Uterus (tissue), 4 donors: ENCODE measurements at places on chromosomes 4 and X. TPM values are rescaled to one million over a fixed set of nuclear protein-coding genes. Genes with fewer than 3 reads are reported as not detected.

- H3K27me3 ChIP-seq: no peaks in the 10 kb centered on the region
- no peaks in the 10 kb centered on the region for H3K4me1 ChIP-seq
- no peak overlapping the region for H3K4me3 ChIP-seq
- H3K36me3 ChIP-seq: no peaks in the 10 kb centered on the region
- H3K27ac ChIP-seq: no peak overlapping the region
These were observed 65.6 kb downstream of the BANK1 start for GRCh38 chr4:101856149-101856548.

POF1B gene
- total RNA-seq: 0.26 TPM

- H3K4me3 ChIP-seq: no peak within 1 kb of the TSS
- H3K27ac ChIP-seq: no peak within 1 kb of the TSS
- DNase-seq: no peak
- no peaks in the 10 kb centered on the region for H3K36me3 ChIP-seq
These were observed at the start of gene CYLC1 for GRCh38 chrX:83860846-83861245. Gene CYLC1 (plus strand): TSS chrX:83861146. CDS start chrX:83861183, 37 bp downstream.

- H3K4me1 ChIP-seq: no peaks in the 10 kb centered on the region
- H3K27me3 ChIP-seq: no peaks in the 10 kb centered on the region
- H3K36me3 ChIP-seq: no peaks in the 10 kb centered on the region
- DNase-seq: no peak
These were observed 101.5 kb upstream of the SMAD1 start for GRCh38 chr4:145380123-145380522.

PPP1R2C gene
- total RNA-seq: not detected

- H3K27me3 ChIP-seq: no peaks in the 10 kb centered on the region
- H3K4me1 ChIP-seq: no peaks in the 10 kb centered on the region
- H3K4me3 ChIP-seq: no peak overlapping the region
- H3K36me3 ChIP-seq: no peaks in the 10 kb centered on the region
- no peak for DNase-seq
These were observed 57.3 kb upstream of the FSTL5 start for GRCh38 chr4:162221148-162221547.

DNA sequence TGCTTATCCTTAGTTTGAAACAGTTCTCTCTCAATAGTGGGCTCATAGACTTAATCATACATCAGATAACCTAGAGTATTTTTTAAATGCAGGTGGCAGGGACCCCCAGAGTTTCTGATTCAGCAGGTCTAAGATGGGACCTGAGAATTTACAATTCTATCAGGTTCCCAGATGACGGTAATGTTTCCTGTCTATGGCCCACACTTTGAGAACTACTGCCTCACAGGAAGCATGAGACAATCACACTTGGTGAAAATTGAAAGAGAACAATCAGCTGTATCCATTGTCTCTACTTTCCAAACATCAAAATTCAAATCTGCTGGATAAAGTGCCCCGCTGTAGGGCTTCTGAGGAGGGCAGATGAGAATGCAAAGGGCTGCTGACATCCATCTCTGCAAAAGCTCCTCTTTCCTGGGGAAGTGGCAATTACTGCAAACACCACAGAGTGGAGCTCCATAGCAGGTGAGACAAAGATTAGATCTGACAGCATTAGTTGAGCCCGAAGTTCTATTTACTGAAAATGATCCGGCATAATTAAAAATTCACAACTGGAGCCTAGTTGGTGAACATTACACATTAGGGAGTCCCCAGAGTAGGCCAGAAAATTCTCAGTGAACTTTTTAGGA lies 187.8 kb upstream of the MBNL3 start:
- DNase-seq: no peak
- no peaks in the 10 kb centered on the region for H3K27me3 ChIP-seq
- H3K4me3 ChIP-seq: no peak overlapping the region

- H3K36me3 ChIP-seq: no peaks in the 10 kb centered on the region
- H3K27me3 ChIP-seq: no peaks in the 10 kb centered on the region
- H3K4me1 ChIP-seq: no peaks in the 10 kb centered on the region
- H3K27ac ChIP-seq: no peak overlapping the region
- DNase-seq: no peak
These were observed 56.0 kb downstream of the GSX2 start for GRCh38 chr4:54155936-54156335.

CHIC1 gene
- total RNA-seq: 20.6 TPM

DNA sequence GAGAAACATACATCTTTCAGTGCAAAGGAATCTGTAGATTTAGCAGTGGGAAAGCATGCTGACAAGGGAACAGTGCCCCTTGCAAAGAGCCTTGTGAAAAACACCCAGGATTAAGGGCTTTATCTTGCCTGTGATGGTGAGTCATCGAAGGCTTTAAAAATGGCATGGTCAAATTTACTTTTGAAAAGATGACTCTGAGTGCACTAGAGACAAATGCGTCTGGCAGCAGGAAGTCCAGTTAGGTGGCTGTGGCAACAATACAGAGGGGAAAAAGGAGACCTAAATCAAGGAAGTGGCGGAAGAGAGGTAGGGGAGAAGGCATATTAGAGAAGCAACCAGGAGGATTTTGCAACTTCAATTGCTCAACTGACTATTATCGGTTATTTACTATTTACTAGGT lies 472.6 kb upstream of the CPEB2 start:
- no peaks in the 10 kb centered on the region for H3K4me1 ChIP-seq
- no peaks in the 10 kb centered on the region for H3K27me3 ChIP-seq
- no peaks in the 10 kb centered on the region for H3K36me3 ChIP-seq
- H3K27ac ChIP-seq: no peak overlapping the region
- no peak for DNase-seq

- no peaks in the 10 kb centered on the region for H3K36me3 ChIP-seq
- H3K27me3 ChIP-seq: no peaks in the 10 kb centered on the region
- H3K4me1 ChIP-seq: no peaks in the 10 kb centered on the region
- H3K4me3 ChIP-seq: no peak overlapping the region
- DNase-seq: no peak
These were observed 21.3 kb downstream of the SPCS3 start for GRCh38 chr4:176340871-176341685.

DNA sequence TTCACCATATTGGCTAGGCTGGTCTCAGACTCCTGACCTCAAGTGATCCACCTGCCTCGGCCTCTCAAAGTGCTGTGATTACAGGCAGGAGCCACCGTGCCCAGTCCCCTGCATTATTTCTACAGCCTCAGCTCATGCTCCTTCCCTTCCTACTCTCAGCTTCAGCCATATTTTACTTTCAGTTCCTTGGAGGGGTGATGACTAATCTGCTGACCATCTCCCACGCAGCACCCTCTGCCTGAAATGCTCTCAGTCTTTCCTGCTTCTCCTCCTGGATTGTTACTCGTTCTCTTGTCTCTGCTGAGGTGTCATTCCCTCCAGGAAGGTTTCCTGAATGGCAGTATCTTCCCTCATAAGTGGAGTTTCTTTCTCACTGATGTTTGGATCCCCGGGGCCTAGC lies 63.3 kb downstream of the MOSPD2 start:
- DNase-seq: peak; percentile 61
- no peaks in the 10 kb centered on the region for H3K36me3 ChIP-seq
- no peaks in the 10 kb centered on the region for H3K27me3 ChIP-seq
- H3K4me3 ChIP-seq: no peak overlapping the region
- no peaks in the 10 kb centered on the region for H3K4me1 ChIP-seq
- H3K27ac ChIP-seq: peak overlapping the region; percentile 53

DNA sequence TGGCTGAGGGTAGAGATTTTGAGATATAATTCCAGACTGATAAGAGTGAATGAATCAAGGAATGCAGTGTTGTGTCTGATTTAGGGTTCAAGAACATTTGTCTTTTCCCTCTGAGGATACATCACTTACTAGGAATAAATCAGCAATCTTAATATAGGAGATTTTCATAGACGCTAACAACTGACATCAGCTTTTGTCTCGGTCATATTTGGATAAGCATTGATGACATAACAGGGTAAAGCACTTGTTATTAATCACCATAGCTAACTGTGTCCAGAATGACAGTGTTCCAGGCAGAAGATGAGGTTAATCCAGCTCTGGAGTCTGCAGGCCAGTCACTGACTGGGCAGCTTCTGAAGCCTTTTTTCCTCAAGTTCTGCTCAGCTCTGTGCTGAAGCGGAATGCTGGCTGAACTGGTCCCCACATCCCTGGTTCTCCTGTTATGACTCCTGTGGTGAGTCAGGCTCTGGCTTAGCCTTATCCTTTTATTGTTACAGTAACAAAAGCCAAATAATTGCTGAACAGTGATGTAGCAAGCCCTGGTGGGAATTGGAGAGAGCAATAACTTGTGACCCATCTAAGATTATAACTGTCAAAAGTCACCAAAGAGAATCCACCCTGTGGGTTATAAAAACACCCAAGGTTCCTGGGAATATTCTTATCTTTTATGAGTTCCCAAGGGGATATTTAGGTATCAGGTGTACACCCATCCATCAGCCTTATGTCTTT lies 41.8 kb downstream of the FNIP2 start:
- no peaks in the 10 kb centered on the region for H3K27me3 ChIP-seq
- no peaks in the 10 kb centered on the region for H3K36me3 ChIP-seq
- H3K4me1 ChIP-seq: peaks cover 13% of the 10 kb centered on the region
- H3K27ac ChIP-seq: peak overlapping the region; percentile 62
- DNase-seq: peak; percentile 76

DNA sequence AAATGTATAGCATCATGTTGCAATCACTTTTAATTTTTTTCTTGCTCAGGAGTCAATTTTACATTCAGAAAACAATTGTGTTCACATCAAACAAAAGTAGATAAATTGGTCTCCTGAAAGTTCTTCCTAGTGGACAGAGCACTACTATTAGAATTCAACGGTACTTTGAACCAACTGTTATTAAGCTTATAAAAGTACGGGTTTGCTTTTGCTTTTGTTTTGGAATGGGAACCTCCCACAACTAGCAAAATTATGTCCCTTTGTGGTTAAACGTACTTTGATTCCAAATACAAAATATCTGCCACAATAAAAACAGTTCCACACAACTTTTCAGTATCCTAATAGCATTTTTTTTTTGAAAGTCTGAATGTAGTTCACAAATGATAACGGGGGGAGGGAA lies 8.6 kb upstream of the MAPK10 start:
- H3K36me3 ChIP-seq: no peaks in the 10 kb centered on the region
- H3K27ac ChIP-seq: no peak overlapping the region
- H3K4me3 ChIP-seq: no peak overlapping the region
- no peaks in the 10 kb centered on the region for H3K4me1 ChIP-seq
- H3K27me3 ChIP-seq: no peaks in the 10 kb centered on the region
- DNase-seq: no peak

GRCh38 chrX:145735036-145735435 lies 82.6 kb upstream of the SLITRK2 start:
- H3K4me3 ChIP-seq: no peak overlapping the region
- no peaks in the 10 kb centered on the region for H3K4me1 ChIP-seq
- DNase-seq: no peak
- H3K27me3 ChIP-seq: no peaks in the 10 kb centered on the region
- H3K36me3 ChIP-seq: no peaks in the 10 kb centered on the region

DNA sequence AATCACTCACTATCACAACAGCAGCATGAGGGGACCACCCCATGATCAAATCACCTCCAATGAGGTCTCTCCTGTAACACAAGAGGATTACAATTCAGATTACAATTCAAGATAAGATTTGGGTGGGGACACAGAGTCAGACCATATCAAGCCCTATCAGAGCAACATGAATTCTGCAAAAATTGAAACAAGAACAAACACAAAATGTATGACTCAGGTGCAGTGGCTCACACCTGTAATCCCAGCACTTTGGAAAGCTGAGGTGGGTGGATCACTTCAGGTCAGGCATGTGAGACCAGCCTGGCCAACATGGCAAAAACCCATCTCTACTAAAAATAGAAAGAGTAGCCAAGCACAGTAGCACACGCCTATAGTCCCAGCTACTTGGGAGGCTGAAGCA lies 13.4 kb upstream of the HPSE start:
- no peaks in the 10 kb centered on the region for H3K36me3 ChIP-seq
- no peak overlapping the region for H3K27ac ChIP-seq
- no peak for DNase-seq
- H3K4me3 ChIP-seq: no peak overlapping the region

DNA sequence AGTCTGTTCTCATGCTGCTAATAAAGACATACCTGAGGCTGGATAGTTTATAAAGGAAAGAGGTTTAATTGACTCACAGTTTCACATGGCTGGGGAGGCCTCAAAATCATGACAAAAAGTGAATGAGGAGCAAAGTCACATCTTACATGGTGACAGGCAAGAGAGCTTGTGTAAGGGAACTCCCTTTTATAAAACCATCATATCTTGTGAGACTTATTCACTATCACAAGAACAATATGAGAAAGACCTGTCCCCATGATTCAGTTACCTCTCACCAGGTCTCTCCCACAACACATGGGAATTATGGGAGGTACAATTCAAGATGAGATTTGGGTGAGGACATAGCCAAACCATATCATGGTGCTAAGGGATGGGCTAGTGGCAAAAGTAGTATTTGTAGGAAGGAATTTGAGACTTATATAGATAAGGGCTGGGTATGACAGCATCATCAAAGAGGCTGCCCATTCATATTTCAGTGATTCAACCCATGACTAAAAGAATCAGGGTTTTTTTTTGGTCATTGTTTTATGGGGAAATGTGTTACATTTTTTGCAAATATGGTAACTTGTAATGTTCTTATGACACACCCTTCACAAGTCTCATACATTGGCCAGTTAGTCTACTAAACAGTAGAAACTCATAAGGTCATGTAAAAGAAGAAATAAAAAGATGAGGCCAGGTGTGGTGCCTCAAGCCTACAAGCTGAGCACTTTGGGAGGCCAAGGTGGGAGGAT lies 34.7 kb downstream of the NUP62CL start:
- H3K36me3 ChIP-seq: no peaks in the 10 kb centered on the region
- H3K4me1 ChIP-seq: no peaks in the 10 kb centered on the region
- H3K27me3 ChIP-seq: no peaks in the 10 kb centered on the region
- H3K27ac ChIP-seq: no peak overlapping the region

- no peaks in the 10 kb centered on the region for H3K27me3 ChIP-seq
- H3K36me3 ChIP-seq: no peaks in the 10 kb centered on the region
- no peak for DNase-seq
- no peak overlapping the region for H3K4me3 ChIP-seq
- H3K27ac ChIP-seq: no peak overlapping the region
These were observed 902.5 kb downstream of the FAM133A start for GRCh38 chrX:94576367-94577004.

RS1 gene
- not detected for total RNA-seq

DNA sequence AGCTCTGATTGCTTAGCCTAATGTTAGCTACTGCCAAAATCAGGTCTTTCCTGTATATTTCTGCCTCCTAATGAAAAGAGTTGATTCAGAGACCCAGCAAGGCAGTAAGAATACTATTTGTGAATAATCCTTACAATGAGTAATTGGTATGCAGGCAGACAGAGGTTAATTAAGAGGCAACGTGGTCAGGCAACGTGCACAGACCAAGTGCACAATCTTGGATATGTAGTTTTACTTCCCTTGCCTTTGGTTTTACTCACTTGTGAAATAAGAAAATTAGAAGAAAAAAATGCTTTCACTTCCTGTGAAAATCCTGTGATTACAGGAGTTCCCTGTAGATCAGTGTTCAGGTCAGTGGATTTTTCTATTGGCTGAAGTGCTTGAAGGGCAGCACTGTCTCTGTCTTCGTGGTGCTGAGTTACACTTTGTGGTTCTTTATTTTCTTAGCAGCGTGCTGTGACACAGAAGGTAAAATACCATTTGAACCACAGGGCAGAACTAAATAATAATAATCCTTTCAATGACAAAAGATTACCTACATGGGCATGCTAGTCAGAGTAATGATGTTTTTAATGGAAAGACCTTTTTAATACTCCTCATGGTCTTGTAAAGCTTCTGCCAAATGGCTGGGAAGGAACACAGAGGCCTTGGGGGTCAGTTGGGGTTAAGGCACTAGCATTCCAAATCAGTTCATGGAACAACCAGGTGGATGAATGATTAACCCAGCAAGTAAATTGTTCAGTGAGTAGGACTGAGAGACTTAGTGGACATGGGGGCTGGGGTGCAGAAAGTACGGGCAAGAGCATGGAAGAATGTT lies 430.9 kb downstream of the MAPK10 start:
- H3K27me3 ChIP-seq: no peaks in the 10 kb centered on the region
- H3K4me1 ChIP-seq: no peaks in the 10 kb centered on the region
- DNase-seq: no peak
- H3K4me3 ChIP-seq: no peak overlapping the region
